PC-3 (cell line): ENCODE measurements at places on chromosomes 1 and 21. TPM values are rescaled to one million over a fixed set of nuclear protein-coding genes. Genes with fewer than 3 reads are reported as not detected.

Gene UBL4B
- 0.07 TPM in 1 of 2 replicates, not detected in the other for total RNA-seq

Gene PRELP
- not detected in 2 replicates for total RNA-seq

Gene S100A11
- 443 and 541 TPM in 2 replicates for total RNA-seq

GRCh38 chr1:201216395-201217085, 25.9 kb downstream of the IGFN1 start:
- H3K4me3 ChIP-seq: no peak overlapping the region
- H3K27me3 ChIP-seq: peaks cover 29% of the 10 kb centered on the region
- DNase-seq: no peak
- no peaks in the 10 kb centered on the region for H3K4me1 ChIP-seq
